Naive thymus-derived CD8-positive, alpha-beta T cell (primary cell): ENCODE measurements at places on chromosomes 12 and 14. TPM values are rescaled to one million over a fixed set of nuclear protein-coding genes. Genes with fewer than 3 reads are reported as not detected.

DNA sequence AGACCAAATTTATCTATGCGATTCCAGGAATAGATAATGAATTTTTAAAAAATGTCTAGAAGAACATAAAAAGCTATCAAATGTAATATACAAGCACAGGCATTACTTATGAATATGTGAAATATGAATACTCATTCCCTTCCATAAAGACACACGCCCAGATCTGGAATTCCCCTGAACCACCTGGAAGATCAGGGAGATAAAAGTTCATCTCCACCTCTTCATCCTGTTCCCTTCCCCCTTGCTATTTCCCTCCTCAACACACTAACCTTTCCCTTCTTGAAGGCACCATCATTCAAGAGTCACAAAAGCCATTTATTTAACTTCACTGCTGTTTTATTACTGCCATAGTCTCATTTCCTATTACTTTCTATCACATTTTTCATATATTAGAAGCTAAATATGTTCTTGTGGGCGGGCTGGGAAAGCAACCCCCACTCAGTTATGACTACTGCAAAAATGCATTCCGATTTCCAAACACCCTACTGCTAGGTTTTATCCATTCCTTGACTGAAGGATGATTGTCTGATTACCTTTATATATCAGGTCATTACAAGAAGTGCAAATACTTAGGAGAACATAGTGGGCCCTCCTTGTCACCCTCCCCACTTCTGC, 16.1 kb downstream of the FGD6 start:
- no peak for DNase-seq
- H3K36me3 ChIP-seq = no peaks in the 10 kb centered on the region
- peaks cover 6% of the 10 kb centered on the region for H3K4me1 ChIP-seq
- no peaks in the 10 kb centered on the region for H3K27me3 ChIP-seq

- no peak overlapping the region for H3K4me3 ChIP-seq
- H3K36me3 ChIP-seq = peaks cover 38% of the 10 kb centered on the region
- DNase-seq = no peak
- no peaks in the 10 kb centered on the region for H3K4me1 ChIP-seq
- no peak overlapping the region for H3K27ac ChIP-seq
Measured at GRCh38 chr12:94380507-94380906, 79.2 kb downstream of the CEP83 start.

- H3K27me3 ChIP-seq = no peaks in the 10 kb centered on the region
- H3K27ac ChIP-seq = no peak overlapping the region
- no peaks in the 10 kb centered on the region for H3K36me3 ChIP-seq
Measured at GRCh38 chr14:91125801-91126200, 11.9 kb downstream of the DGLUCY start.

Gene TAS2R43
- not detected for polyA plus RNA-seq

Gene NOVA1
- not detected for polyA plus RNA-seq
